Foreskin keratinocyte (primary cell): ENCODE measurements at places on chromosomes 16 and 17. TPM values are rescaled to one million over a fixed set of nuclear protein-coding genes. Genes with fewer than 3 reads are reported as not detected.

GPR139 gene
- not detected in 2 replicates for total RNA-seq

SOX15 gene
- 176 and 179 TPM in 2 replicates for total RNA-seq

ZFHX3 gene
- 5.9 and 8.9 TPM in 2 replicates for total RNA-seq

TP53I13 gene
- 35.1 and 38.5 TPM in 2 replicates for total RNA-seq

PLA2G10 gene
- total RNA-seq: 0.34 and 0.71 TPM in 2 replicates

FAM20A gene
- total RNA-seq: not detected in 2 replicates

MAPT gene
- 0.04 and 0.17 TPM in 2 replicates for total RNA-seq

ST6GALNAC1 gene
- total RNA-seq: 0.14 TPM in 2 replicates

ZNF205 gene
- total RNA-seq: 16.7 and 17.2 TPM in 2 replicates

OXLD1 gene
- 27.7 and 29.9 TPM in 2 replicates for total RNA-seq

HS3ST3B1 gene
- total RNA-seq: 1.8 and 2.1 TPM in 2 replicates

SLFN13 gene
- total RNA-seq: 2.8 and 3.7 TPM in 2 replicates

CCL22 gene
- total RNA-seq: not detected in 2 replicates

TMEM220 gene
- 1.2 and 1.3 TPM in 2 replicates for total RNA-seq

HEATR9 gene
- total RNA-seq: not detected in 2 replicates

BCAR1 gene
- 78.2 and 80.5 TPM in 2 replicates for total RNA-seq

TP53TG3C gene
- total RNA-seq: not detected in 2 replicates

IL4R gene
- total RNA-seq: 78.4 and 83.6 TPM in 2 replicates

CFAP97D1 gene
- not detected in 2 replicates for total RNA-seq

SCGB1C2 gene
- not detected in 2 replicates for total RNA-seq

SLC7A6 gene
- 26.1 and 26.5 TPM in 2 replicates for total RNA-seq

BCO1 gene
- total RNA-seq: not detected in 2 replicates

MT4 gene
- total RNA-seq: not detected in 2 replicates

SLC5A2 gene
- 0.04 TPM in 1 of 2 replicates, not detected in the other for total RNA-seq

PRAC1 gene
- not detected in 2 replicates for total RNA-seq

CASKIN1 gene
- total RNA-seq: 0.03 and 0.04 TPM in 2 replicates

RASD1 gene
- 0.10 and 0.11 TPM in 2 replicates for total RNA-seq

TMIGD1 gene
- total RNA-seq: not detected in 2 replicates

TEKT5 gene
- not detected in 2 replicates for total RNA-seq

USP43 gene
- total RNA-seq: 6.0 and 8.3 TPM in 2 replicates

HID1 gene
- total RNA-seq: 0.07 and 0.10 TPM in 2 replicates

CDH13 gene
- total RNA-seq: 88.5 and 93.3 TPM in 2 replicates

CYTH1 gene
- total RNA-seq: 23.4 and 27.4 TPM in 2 replicates
